ENCODE measurements at places on chromosomes 6 and 20.

GRCh38 chr6:51118792-51119191 is 300.1 kb downstream of the TFAP2B start:
- no peak for DNase-seq

- DNase-seq = no peak
Observed at GRCh38 chr6:81950877-81951276, 198.4 kb upstream of the TENT5A start.

DNA sequence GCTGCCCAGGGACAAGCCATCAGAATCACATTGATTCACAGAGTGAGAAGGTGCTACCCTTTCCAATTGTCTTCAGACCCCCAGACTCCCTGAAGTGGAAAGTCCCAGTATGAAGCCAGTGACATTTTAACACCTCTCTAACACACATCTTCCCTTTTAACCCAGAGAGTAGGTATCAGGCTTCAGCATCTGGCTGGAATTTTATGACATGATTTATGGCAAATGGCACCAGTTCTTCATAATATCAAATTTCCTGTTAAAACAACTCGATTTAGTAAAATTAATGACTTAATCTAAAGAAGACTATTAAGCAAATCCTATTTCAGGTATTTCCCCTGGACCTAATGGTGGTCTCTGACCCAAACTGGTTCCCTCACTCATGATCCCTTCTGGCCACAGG is 25.0 kb downstream of the KCNB1 start:
- no peak for DNase-seq

- no peak for DNase-seq
Observed at GRCh38 chr20:41304424-41305079, 13.0 kb downstream of the ZHX3 start.

GRCh38 chr6:138540468-138540867 is 41.2 kb upstream of the NHSL1 start:
- DNase-seq = no peak

All from T1000 (cell line).